ENCODE measurements at places on chromosomes 5 and 9. TPM values are rescaled to one million over a fixed set of nuclear protein-coding genes. Genes with fewer than 3 reads are reported as not detected.

The TLX3 gene
- total RNA-seq: not detected

The WNK2 gene
- 23.4 TPM for total RNA-seq

The ABCA1 gene
- 14.0 TPM for total RNA-seq

The C5orf58 gene
- not detected for total RNA-seq

The SHOC1 gene
- total RNA-seq: not detected

The ZNF354B gene
- total RNA-seq: 22.3 TPM

The ANKRD34B gene
- not detected for total RNA-seq

The CSF2 gene
- not detected for total RNA-seq

The CER1 gene
- total RNA-seq: not detected

The CDO1 gene
- total RNA-seq: not detected

The PPP3R2 gene
- not detected for total RNA-seq

The PCA3 gene
- total RNA-seq: not detected

The ENHO gene
- 1.00 TPM for total RNA-seq

The CBY3 gene
- 1.3 TPM for total RNA-seq

The SPATA31C1 gene
- not detected for total RNA-seq

The SLC36A2 gene
- not detected for total RNA-seq

The LCN10 gene
- total RNA-seq: not detected

The DMAC1 gene
- 67.3 TPM for total RNA-seq

The TMEM174 gene
- not detected for total RNA-seq

The TTF1 gene
- 12.9 TPM for total RNA-seq

The GPR150 gene
- total RNA-seq: 0.21 TPM

The EQTN gene
- total RNA-seq: not detected

The RNF183 gene
- total RNA-seq: 1.5 TPM

The FAXDC2 gene
- 0.95 TPM for total RNA-seq

The LCN9 gene
- not detected for total RNA-seq

The PCDHGA8 gene
- total RNA-seq: 0.18 TPM

The PCDHA9 gene
- not detected for total RNA-seq

The PKD2L2 gene
- not detected for total RNA-seq

The ANKRD31 gene
- total RNA-seq: 0.66 TPM

The FOXI1 gene
- total RNA-seq: 0.14 TPM

The GABBR2 gene
- 0.23 TPM for total RNA-seq

The TAF11L10 gene
- not detected for total RNA-seq

The IL4 gene
- total RNA-seq: not detected

The FREM1 gene
- 0.50 TPM for total RNA-seq

The BRINP1 gene
- total RNA-seq: not detected

The PFN3 gene
- not detected for total RNA-seq

The STPG3 gene
- not detected for total RNA-seq

The SLC2A8 gene
- total RNA-seq: 141 TPM

The SLC34A1 gene
- total RNA-seq: not detected

The LCN6 gene
- not detected for total RNA-seq

The LCN2 gene
- total RNA-seq: not detected

The FOXD4 gene
- 0.93 TPM for total RNA-seq

The NFIB gene
- 0.61 TPM for total RNA-seq

The MSH3 gene
- 15.9 TPM for total RNA-seq

The ENTPD2 gene
- total RNA-seq: 3.4 TPM

The NOL6 gene
- total RNA-seq: 52.1 TPM

The PDLIM4 gene
- not detected for total RNA-seq

The SPOCK1 gene
- not detected for total RNA-seq

The FST gene
- total RNA-seq: 0.77 TPM

The MCTP1 gene
- 3.2 TPM for total RNA-seq

The ACTBL2 gene
- total RNA-seq: not detected

The MRPL36 gene
- total RNA-seq: 68.4 TPM

The MORN5 gene
- total RNA-seq: not detected

The RAB3C gene
- total RNA-seq: 0.05 TPM

All from Caco-2 (cell line).